Stimulated activated CD4-positive, alpha-beta T cell treated with anti-CD3 and anti-CD28 coated beads, Interleukin-4, amount 100 ng/mL, for 1 hour (primary cell): ENCODE measurements at places on chromosomes 7 and 10.

DNA sequence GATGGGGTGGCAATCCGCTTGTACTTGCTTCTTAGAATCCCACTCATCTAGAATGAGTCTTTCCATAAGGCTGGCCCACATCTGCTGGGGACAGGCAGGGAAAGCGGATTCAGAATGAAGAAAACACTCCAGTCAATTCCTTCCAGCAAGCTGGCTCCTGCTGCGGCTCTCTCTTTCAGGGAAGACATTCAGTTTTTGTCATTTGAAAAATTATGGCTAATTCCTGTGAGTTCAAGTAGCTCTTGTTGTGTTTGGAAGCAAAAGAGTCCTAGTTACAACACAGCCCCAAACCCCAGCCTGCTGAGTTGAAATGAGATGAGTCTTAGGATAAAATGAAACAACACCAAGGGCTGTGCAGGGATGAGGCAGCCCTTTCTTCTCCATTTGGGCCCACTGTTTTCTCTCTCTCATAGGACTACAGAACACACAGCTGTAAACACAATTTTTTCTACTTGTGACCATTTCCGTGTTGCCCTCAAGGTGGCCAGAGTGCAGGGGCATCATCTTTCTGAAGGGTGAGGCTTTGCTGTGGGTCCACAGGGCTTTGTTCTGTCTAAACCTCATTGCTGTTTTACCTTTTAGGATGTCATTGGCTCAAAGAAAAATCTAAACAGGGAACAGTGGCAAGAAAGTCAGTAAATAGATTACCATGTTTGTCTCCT lies 90.8 kb upstream of the EEPD1 start:
- no peak for DNase-seq

- no peak for DNase-seq
These were observed 73.8 kb upstream of the PAPSS2 start for GRCh38 chr10:87585565-87586514.

- DNase-seq, result no peak
These were observed 109.3 kb downstream of the CPEB3 start for GRCh38 chr10:92181575-92181974.

- no peak for DNase-seq
These were observed 224.5 kb upstream of the SEMA3E start for GRCh38 chr7:83873459-83873858.

- no peak for DNase-seq
These were observed 75.6 kb downstream of the CFAP46 start for GRCh38 chr10:132866601-132867381.

- DNase-seq, result no peak
These were observed 83.7 kb downstream of the JMJD1C start for GRCh38 chr10:63382066-63382465.

DNA sequence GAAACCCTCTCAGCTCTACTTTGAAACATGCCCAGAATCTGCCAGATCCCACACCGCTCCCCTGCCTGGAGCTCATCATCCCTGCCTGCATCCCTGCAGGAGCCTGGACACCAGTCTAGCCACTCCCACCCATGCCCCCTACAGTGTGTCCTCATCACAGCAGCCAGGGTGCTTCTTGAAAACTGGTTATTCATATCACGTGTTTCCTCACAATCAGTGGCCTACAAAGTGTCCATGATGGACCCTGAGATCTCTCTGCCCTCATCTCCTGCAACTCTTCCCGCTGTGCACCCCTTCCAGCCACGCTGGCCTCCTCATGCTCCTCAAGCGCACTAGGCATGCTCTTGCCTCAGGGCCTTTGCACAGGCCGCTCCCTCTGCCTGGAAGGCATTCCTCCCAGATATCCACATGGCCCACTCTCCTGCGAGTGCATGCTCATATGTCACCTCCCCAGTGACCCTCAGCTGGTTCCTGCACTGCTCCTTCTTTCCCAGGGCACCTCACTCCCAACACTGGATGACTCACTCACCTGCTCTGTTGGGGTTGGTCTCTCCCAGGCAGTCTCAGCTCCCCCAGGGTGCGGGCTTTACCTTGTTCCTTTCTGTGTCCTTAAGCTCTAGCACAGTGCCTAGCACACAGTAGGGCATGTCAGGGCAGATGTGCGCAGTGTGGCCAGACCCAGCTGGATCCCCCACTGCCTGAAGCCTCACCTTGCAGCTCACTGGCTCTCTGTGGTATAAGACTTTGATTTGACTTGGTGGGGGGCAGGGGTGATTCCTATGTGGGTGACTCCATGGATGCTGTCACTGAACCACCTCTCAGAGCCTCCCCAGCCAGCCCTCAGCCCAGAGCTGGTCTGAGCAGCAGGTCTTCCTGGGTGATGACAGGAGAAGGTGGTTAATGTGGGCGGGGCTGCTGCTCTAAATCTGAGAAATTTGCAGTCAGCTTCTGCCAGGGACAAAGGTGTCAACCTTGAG lies 37.3 kb downstream of the CDH23 start:
- no peak for DNase-seq

- no peak for DNase-seq
These were observed 118.1 kb downstream of the CTTNBP2 start for GRCh38 chr7:117755136-117755535.

GRCh38 chr10:131154306-131155025 lies 157.1 kb downstream of the TCERG1L start:
- no peak for DNase-seq

DNA sequence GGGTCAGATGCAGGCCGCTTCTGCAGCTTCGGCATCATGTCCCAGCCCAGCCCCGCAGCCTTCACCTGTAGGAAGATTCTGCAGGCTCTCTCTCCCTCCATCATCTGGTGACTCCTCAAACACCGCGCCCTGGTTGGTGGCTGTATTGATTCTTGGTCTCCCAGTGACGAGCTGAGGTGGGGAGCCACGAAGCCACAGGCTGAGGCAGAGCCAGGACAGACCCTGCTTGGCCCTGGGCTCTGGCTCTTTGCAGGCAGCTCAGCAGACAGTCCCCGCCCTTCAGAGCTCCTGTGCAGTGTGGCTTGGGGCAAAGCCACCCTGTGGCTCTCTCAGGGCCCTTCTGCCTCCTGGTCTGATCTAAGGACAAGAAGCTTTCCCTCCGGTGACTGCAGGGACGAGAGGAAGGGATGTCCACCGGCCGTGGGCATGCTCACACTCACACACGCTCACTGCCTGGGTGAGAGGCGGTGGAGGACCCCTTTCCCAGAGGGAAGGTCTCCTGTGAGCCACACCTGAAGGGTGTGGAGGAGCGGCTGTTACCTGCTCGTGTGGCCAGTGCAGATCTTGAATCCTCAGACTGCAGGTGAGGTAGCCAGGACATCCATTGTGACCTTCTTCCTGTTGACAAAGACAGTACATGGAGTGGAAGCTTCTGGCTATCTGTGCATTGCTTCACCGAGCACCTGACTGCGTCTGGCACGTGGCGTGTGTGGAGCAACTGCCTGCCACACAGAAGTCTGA lies 79.6 kb downstream of the INPP5A start:
- no peak for DNase-seq

DNA sequence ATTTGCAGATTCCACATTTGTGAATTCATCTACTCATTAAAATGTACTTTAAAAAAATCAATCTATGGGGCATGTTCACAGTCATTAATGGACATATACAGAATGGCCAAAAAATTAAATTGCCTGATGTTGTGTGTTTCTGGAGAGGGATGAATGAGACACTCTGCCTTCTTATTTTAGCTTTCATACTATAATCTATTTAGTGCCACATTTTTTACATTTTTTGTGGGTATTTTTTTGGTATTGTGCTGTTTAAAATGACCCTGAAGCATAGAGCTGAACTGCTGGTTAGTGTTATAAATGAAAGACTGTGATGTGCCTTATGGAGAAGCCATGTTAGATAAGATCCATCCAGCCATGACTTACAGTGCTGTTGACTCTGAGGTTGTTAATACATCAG lies 961.8 kb upstream of the LRRN3 start:
- no peak for DNase-seq

GRCh38 chr10:12521423-12521822 lies 172.1 kb downstream of the CAMK1D start:
- DNase-seq, result no peak

GRCh38 chr7:4659551-4660286 lies 22.4 kb upstream of the FOXK1 start:
- no peak for DNase-seq

GRCh38 chr7:35725280-35725680 lies 30.3 kb upstream of the HERPUD2 start:
- no peak for DNase-seq

DNA sequence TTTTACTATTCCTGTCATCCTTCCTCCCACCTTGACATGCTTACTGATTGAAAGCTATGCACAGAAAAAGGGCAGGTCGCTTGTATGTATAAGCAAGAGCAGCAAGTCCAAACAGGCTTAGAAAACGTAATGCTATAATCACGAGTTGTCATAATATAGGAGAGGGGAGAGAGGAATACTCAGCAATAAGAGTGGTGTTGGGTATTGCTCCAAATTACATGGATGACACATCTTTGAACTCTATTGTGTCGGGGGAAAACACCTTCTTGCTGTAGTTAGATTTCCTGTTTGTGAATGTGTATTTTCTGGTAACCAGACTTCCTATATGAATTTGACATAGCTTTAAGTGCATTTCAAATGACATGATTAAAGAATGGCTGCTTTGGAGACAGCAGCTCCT lies 7.5 kb downstream of the MET start:
- DNase-seq, result no peak

DNA sequence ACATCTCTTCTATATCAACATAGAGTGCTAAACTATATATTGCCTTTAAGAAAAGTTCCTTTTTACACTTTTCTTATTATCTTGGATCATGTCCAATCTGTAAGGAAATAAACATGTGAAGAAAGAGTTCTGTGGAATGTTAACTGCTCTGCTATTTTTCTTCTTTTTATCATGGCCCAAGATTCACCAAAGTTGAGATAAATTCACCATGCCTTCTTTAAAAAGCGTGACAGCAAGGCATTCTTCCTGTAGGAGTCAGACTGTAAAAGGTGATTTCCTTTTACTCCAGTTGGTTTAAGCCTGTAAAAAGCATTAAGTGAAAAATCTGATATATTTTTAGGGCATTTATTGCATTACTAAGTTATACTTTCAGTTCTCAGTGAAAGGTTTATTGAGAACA lies 165.7 kb upstream of the FZD1 start:
- no peak for DNase-seq

GRCh38 chr10:35074266-35074665 lies 15.9 kb downstream of the CUL2 start:
- DNase-seq, result no peak

DNA sequence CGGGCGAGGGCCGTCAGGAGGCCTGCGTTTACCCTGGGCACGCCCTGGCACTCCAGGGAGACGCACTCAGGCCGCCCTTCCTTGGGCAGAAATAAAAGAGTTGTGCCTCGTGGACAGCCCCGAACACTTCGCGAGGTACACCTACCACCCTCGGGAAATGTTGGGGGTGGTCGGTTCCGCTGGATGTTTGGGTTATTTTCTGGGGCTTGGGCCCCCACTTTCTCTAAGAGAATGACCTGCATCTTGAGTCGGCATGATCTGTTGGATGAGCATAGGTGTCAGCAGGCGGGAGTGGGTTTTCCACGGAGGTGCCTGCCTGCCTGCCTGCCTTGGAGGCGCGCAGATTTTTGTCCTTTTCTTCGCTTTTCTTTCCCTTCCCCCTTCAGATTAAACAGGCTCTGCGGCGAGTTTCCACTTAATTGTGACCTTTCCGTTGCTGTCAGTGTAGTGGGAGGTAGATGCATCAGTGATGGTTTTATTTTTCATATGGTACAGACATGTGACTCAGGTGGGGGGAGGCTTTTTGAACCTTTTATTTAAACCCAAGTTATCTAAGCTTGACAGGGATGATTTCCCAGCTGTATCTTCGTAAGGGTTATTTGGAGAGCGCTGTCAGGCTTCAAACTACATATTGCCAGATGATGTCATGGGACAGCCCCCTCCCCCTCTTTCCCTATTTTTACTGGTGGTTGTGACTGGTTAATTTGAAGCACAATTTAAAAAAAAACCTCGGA lies 661 bp downstream of the HECTD2 start:
- DNase-seq, result peak; percentile 6

- DNase-seq, result no peak
These were observed 84.4 kb downstream of the RUNDC3B start for GRCh38 chr7:87712571-87712970.

- DNase-seq, result no peak
These were observed 69.3 kb downstream of the LRRC4 start for GRCh38 chr7:127961786-127962453.
